ENCODE measurements at places on chromosomes 12 and 14. TPM values are rescaled to one million over a fixed set of nuclear protein-coding genes. Genes with fewer than 3 reads are reported as not detected.
A peak's percentile ranks its signal among the peaks of the same experiment; 100 is the strongest.

DNA sequence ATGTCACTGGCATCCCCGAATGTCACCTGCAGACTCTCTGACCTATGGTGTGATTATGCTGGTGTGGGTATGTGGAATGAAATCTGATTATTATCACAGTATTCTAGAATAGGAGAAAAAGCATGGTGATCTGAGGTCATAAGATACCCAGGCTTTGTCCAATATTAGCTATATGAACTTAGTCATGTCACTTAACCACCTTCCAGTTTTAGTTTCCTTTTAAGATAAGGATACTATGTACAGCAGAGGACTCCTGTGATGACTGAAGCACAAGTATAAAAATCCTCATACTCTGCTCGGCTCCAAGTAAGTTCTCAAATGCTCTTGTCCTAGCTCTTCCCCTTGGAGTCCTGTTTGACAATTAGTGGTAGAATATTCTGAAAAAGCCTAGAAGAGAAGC lies 2.8 kb downstream of the GNS start:
- peaks cover 47% of the 10 kb centered on the region for H3K4me1 ChIP-seq
- H3K27ac ChIP-seq: no peak overlapping the region
- no peak overlapping the region for H3K4me3 ChIP-seq
- no peaks in the 10 kb centered on the region for H3K27me3 ChIP-seq

GRCh38 chr12:52081263-52081733 lies 1.8 kb downstream of the SMIM41 start:
- H3K27ac ChIP-seq: peak overlapping the region; percentile 89
- H3K4me1 ChIP-seq: peaks cover 29% of the 10 kb centered on the region
- peak overlapping the region; percentile 51 for H3K4me3 ChIP-seq

GRCh38 chr14:97723819-97724218 lies 926.6 kb downstream of the VRK1 start:
- no peak overlapping the region for H3K27ac ChIP-seq
- no peaks in the 10 kb centered on the region for H3K36me3 ChIP-seq
- DNase-seq: no peak
- H3K4me1 ChIP-seq: peaks cover 4% of the 10 kb centered on the region

DNA sequence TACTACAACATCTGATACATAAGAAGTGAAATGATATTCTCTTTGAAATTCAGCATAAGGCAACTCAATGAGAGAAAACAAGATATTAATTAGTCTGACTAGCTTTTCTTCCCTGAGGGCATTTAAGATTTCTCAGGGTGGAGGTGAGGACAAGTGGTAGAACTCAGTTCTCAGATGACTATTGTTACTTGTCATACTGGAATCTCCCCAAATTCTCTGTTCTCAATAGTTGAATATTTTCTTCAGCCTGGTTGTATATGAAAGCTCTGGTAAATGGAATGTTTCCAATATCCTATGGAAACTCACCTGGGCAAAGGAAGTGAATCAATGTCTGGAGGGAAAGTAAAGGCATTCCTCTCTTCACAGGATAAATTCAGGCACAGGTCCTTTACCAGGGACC lies 18.2 kb upstream of the ITGA5 start:
- peaks cover 11% of the 10 kb centered on the region for H3K4me1 ChIP-seq
- H3K36me3 ChIP-seq: no peaks in the 10 kb centered on the region
- H3K27me3 ChIP-seq: no peaks in the 10 kb centered on the region
- H3K4me3 ChIP-seq: no peak overlapping the region
- H3K27ac ChIP-seq: no peak overlapping the region

- no peak for DNase-seq
- H3K27ac ChIP-seq: no peak overlapping the region
- no peak overlapping the region for H3K4me3 ChIP-seq
- no peaks in the 10 kb centered on the region for H3K4me1 ChIP-seq
- no peaks in the 10 kb centered on the region for H3K36me3 ChIP-seq
Observed at GRCh38 chr12:101019667-101020066, 190.4 kb downstream of the SLC5A8 start.

SLC6A15 gene
- not detected for total RNA-seq

DNA sequence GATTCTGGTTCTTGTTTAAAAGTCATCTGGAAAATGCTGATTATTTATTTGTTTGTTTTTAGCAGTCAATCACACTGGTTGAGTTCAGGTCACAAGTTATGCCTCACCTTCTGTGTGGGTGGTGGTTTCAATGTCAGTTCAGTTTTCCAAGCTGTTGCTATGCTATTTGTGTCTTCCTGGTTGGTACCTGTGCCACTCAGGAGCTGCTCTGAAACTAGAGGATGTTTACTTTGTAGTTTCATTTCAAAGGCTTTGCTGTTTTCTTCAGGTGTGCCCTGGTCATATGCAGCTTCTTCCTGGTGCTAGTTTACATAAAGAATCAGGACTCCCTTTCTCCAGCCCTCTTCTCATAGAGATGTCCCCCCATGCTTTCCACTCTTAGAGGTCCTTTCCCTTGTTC lies 75.7 kb upstream of the PPP4R3A start:
- H3K4me1 ChIP-seq: no peaks in the 10 kb centered on the region
- H3K36me3 ChIP-seq: no peaks in the 10 kb centered on the region
- DNase-seq: no peak
- H3K27ac ChIP-seq: no peak overlapping the region

GRCh38 chr12:66335746-66336145 lies 33.5 kb downstream of the HELB start:
- no peak for DNase-seq
- no peaks in the 10 kb centered on the region for H3K4me1 ChIP-seq
- H3K27ac ChIP-seq: no peak overlapping the region
- H3K36me3 ChIP-seq: peaks cover 9% of the 10 kb centered on the region

DNA sequence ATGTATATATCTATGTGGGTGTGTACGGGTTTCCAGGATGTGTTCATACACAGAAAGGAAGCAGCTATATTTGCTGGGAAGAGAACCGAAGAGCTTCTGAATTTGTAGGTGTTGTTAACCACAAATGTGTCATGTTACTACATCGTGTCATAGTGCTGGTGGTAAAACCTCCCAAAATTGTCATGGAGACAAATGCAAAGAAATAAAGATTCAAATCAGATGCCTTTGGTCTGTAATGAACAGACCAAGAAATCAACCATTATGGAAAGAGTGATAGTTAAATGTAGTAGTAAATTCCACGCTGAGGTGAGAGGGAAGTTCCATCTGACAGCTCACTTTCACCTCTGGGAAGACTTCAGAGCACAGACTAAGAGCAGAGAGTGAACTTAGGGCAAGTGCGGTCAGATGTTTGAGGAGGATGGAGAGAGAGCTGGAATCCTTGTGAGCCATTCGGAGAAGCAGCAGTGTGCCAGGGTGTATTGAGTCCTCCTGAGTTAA lies 487.5 kb downstream of the TMEM121 start:
- no peak for DNase-seq
- no peaks in the 10 kb centered on the region for H3K27me3 ChIP-seq
- no peaks in the 10 kb centered on the region for H3K36me3 ChIP-seq
- no peak overlapping the region for H3K27ac ChIP-seq
- no peaks in the 10 kb centered on the region for H3K4me1 ChIP-seq
- H3K4me3 ChIP-seq: no peak overlapping the region

- DNase-seq: no peak
- no peaks in the 10 kb centered on the region for H3K36me3 ChIP-seq
- no peak overlapping the region for H3K27ac ChIP-seq
- no peaks in the 10 kb centered on the region for H3K27me3 ChIP-seq
Observed at GRCh38 chr12:86052921-86053320, 178.8 kb downstream of the NTS start.

- no peaks in the 10 kb centered on the region for H3K27me3 ChIP-seq
- H3K36me3 ChIP-seq: no peaks in the 10 kb centered on the region
- peaks cover 12% of the 10 kb centered on the region for H3K4me1 ChIP-seq
- no peak overlapping the region for H3K4me3 ChIP-seq
- DNase-seq: peak; percentile 77
- H3K27ac ChIP-seq: peak overlapping the region; percentile 68
Observed at GRCh38 chr12:123131879-123132402, 18.9 kb downstream of the PITPNM2 start.

DNA sequence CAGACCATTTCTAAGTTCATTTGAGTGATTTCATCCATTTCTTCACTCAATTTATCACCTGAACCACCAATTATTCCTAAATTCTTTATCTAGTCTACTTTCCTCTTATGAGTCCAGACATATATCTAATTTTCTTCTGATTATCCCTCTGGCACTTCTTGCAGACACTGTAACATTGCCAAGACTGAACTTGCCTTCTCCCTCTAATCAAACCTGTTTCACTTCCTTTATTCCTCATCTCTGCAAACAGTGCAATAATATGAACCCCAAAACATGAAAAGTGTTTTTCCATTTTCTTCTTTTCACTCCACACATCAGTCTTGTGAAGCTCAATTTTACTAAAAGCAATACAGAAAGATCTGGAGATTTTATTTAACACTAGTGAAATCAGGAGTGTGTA lies 37.8 kb upstream of the PTPRQ start:
- no peak overlapping the region for H3K27ac ChIP-seq
- no peak overlapping the region for H3K4me3 ChIP-seq
- H3K27me3 ChIP-seq: no peaks in the 10 kb centered on the region

IL26 gene
- total RNA-seq: not detected

DNA sequence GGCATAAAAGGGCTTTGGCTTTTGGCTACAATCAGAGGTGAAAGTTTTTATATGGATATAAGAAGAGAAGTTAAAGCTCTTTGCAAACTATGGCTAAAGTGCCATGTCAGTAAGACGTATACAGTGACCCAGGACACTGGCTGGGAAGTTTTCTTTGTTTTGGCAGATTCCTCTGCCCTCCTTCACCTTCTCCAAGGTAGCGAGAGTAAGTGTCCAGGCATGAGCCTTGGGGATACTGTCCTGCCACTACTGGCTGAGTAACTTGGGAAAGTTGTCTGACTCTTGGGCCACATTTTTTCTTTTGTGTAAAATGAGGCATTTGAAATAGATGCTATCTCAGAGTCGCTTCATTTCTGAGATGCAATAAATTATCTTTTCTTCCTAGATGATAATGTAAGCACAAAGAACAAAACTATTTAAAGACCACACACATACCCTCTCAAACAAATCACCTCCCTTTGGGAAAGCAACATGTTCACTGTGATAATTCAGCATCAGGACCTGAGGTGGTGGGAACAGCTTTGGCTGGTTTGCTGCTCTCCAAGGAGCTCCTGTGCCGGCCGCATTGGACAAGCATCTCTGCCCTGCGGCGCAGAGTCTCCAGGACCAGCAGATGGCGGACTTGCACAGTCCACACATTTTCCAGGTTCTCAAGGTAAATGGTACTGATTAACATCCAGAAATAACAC lies 106.3 kb downstream of the PTCSC3 start:
- no peak overlapping the region for H3K4me3 ChIP-seq

BIN2 gene
- 23.3 TPM for total RNA-seq

- no peaks in the 10 kb centered on the region for H3K36me3 ChIP-seq
- no peaks in the 10 kb centered on the region for H3K27me3 ChIP-seq
- DNase-seq: no peak
- H3K27ac ChIP-seq: peak overlapping the region; percentile 97
- H3K4me1 ChIP-seq: peaks cover 23% of the 10 kb centered on the region
Observed at GRCh38 chr12:76031081-76031413, 529 bp downstream of the PHLDA1 start.

OTOGL gene
- total RNA-seq: 0.22 TPM

GRCh38 chr14:69663300-69663643 lies 51.9 kb downstream of the SUSD6 start:
- peaks cover 21% of the 10 kb centered on the region for H3K36me3 ChIP-seq
- no peaks in the 10 kb centered on the region for H3K27me3 ChIP-seq
- H3K27ac ChIP-seq: peak overlapping the region; percentile 41
- H3K4me1 ChIP-seq: peaks cover 85% of the 10 kb centered on the region
- no peak for DNase-seq
- H3K4me3 ChIP-seq: no peak overlapping the region

GRCh38 chr14:91980157-91980556 lies 32.7 kb upstream of the FBLN5 start:
- no peak overlapping the region for H3K27ac ChIP-seq
- H3K27me3 ChIP-seq: no peaks in the 10 kb centered on the region
- H3K4me1 ChIP-seq: peaks cover 18% of the 10 kb centered on the region
- H3K36me3 ChIP-seq: no peaks in the 10 kb centered on the region
- no peak overlapping the region for H3K4me3 ChIP-seq
